ENCODE measurements at places on chromosomes 3 and 15.
A peak's percentile ranks its signal among the peaks of the same experiment; 100 is the strongest.

- peak; percentile 35 for DNase-seq
These were observed 528 bp downstream of the LPCAT4 start for GRCh38 chr15:34366271-34367065.

- no peak for DNase-seq
These were observed 7.3 kb downstream of the NGLY1 start for GRCh38 chr3:25775936-25776335.

DNA sequence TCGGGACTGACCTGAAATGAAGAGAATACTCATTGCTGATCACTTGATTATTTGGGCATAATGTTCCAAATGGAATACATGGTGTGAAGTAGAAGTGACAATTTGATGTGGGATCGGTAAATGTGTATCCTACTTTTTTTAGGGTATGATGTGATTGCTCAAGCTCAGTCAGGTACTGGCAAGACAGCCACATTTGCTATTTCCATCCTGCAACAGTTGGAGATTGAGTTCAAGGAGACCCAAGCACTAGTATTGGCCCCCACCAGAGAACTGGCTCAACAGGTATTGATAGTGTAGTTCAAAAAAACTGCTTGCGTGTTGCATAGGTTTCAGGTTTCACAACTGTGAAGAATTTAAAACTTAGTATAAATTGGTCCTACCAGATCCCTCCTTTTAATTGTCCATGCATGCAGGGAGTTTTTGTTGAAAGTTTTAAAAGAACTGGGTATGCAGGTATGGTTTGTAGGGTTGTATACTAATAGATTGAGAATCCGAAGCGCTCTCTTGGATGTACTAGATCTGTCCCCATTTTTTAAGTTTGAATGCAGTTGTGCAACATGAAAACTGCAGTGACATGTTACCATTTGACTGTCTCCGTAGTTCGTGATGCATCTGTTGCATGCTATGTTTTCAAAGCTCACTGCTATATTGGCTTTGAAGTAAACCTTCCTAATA lies 1.6 kb downstream of the EIF4A2 start:
- DNase-seq = no peak

GRCh38 chr3:126277629-126278378 lies 79.4 kb downstream of the KLF15 start:
- no peak for DNase-seq

DNA sequence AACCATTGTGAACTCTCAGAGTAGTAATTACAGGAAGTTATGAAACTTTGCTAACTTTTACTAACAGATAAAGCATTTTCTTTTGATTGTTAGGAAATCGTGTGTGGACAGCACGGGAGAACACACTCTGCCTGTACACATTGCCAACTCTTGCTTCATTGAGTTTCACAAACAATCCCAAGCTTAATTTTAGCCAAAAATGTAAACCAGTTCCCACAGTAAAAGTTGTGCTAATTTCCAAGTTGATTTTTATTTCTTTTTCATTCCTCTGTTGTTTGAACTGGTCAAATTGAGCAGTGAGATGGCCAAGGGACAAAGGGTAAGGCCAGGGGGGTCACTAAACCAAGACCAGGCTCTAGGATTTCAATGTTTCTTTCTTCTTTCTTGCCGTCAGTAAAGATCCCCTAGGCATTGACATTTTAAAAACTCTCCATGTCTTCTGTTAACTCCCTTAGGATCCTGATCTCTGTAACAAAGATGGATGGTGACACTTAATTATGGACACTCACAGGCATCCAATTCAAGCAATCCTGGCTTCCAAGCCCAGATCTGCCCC lies 414.9 kb downstream of the RBMS3 start:
- no peak for DNase-seq

- no peak for DNase-seq
These were observed 388.1 kb downstream of the TBC1D5 start for GRCh38 chr3:17354341-17354740.

DNA sequence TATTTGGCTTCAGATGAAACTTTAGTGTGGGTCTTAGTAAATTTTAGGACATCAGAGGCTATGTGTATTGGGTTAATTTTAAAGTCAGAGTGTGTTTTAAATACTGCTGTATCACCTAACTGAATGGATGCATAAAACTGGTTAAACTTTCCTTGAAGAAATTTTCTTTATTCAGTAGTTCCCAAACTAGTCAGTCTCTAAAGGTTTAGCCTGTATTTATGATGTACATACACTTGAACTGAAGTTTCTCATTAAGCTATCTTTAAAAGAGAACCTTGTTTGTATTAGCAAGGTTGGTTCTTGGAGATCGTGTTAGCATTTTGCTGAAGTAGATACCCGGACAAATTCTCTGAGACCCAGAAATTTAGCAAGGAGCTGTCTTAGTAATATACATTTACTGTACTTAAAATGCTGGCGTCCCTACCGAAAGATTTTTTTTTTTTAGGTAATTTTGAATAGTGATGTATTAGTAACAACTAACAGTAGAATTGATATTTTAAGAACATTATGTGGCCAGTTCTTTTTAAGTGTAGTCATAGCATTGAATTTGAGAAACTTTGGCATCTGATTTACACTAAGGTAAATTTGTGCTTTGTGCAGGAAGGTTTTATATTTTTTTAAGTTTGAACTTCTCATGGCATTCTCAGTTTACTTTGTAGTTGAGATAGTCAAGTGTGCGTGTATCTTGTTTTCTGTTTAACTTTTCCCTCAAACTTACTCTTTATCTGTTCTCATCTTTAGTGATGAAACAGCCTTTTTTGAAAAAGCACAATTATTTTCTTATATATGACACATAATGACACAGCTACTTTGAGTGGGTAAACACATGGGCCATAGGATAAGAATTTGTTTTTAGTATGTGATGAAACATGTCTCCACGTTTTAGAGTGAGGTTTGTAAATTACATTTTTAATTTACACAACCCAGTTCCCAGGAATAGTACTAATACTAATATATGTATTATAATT lies 2.9 kb downstream of the DIPK2A start:
- no peak for DNase-seq

- DNase-seq = no peak
These were observed 6.7 kb downstream of the CGNL1 start for GRCh38 chr15:57382969-57383368.

GRCh38 chr15:62026487-62027262 lies 33.6 kb downstream of the VPS13C start:
- no peak for DNase-seq

DNA sequence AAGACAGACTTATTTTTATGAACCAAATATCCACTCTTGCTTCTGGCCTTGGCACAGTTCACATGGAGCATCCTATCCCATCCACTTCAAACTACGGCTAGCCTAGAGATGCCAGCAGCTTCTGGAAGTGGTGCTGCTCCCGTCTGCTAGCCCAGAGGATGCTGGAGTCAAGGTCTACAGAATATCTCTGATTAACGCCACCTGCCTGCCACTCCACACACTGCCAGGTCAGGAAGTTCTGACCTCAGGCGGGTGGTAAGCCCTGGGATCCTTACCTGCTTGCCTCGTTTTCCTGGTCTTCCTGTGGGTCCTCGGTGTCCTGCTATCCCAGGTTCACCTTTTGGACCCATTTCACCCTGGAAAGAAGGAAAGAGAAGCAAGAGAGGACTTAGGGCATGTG lies 42.9 kb downstream of the EAF1 start:
- DNase-seq = no peak

- DNase-seq = no peak
These were observed 109.5 kb upstream of the OCA2 start for GRCh38 chr15:28208583-28208982.

GRCh38 chr3:15186101-15186476 lies 20.0 kb upstream of the CAPN7 start:
- DNase-seq = no peak

DNA sequence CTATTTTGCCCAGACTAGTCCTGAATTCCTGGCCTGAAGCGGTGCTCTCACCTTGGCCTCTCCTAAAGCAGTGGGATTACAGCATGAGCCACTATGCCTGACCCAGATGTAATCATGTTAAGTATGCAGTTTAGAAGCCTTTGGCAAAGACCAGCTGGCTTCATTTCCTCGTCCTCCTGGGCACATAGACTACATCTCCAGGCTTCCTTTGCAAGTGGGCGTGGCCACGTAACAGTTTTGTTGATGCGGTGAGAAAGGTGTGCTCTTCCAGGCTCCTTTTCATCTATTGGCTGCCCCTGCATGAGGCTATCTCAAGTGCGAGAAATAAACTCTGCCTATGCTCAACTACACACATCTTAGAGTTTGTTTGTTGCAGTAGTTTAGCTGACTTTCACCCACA lies 13.0 kb downstream of the SV2B start:
- DNase-seq = no peak

- no peak for DNase-seq
These were observed at the start of gene MAP3K13 for GRCh38 chr3:185362850-185363661. TSS of gene MAP3K13 (plus strand) at chr3:185363136. CDS start at chr3:185428582, 65,446 bp downstream.

- DNase-seq = no peak
These were observed 21.8 kb upstream of the POU1F1 start for GRCh38 chr3:87298111-87298718.

- DNase-seq = no peak
These were observed 15.0 kb downstream of the PTH1R start for GRCh38 chr3:46892285-46893145.

DNA sequence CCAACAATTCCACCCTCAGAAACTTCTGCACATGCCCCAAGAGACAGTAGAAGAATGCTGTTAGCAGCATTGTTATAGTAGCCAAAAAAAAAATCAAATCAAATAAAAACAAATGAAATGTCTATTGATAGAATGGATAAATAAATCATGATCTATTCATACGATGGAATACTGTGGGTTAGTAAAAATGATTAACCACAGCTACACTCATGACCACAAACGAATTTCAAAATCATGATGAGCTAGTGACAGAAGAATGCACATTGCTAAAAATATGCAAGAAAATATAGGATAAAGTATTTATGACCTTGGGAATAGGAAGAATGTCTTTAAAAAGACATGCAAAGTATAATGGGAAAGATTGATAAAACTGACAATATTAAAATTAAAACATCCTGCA lies 57.5 kb upstream of the ACAN start:
- no peak for DNase-seq

DNA sequence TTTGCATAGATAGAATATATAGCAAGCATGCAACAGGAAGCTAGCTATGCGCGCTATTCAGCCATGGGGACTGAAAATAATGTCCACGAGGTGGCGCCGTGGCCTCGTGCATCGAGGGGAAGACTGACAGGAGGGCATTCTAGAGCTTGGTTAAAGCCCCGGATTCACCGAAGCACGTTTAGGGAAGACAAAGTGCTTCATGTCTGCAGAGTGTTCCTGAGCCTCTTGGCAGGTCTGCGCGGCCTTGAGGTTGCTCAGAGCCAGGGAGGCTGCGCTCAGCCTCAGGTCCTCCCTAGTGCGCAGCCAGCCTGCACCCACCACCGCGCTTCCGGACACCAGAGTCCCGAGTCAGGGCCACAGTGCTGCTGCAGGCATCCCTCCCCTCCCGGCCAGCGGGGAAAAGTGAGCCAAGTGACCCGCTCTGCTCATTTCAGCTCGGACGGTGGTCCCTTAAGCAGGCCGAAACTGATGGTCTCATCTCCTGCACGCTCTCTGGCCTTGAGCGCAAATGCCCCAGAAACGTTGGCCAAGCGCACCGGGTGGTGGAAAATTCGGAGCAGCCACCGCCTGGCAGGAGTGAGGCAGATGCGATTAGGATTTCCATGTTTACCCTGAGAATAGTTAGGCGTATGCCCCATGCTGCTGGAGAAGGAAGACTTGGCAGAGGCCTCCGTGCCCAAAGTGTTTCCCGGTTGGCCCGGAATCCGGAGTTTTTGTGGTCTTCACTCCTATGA lies 24.8 kb downstream of the GABRA5 start:
- DNase-seq = no peak

- no peak for DNase-seq
These were observed 1546.5 kb downstream of the OTOL1 start for GRCh38 chr3:163043074-163043473.

DNA sequence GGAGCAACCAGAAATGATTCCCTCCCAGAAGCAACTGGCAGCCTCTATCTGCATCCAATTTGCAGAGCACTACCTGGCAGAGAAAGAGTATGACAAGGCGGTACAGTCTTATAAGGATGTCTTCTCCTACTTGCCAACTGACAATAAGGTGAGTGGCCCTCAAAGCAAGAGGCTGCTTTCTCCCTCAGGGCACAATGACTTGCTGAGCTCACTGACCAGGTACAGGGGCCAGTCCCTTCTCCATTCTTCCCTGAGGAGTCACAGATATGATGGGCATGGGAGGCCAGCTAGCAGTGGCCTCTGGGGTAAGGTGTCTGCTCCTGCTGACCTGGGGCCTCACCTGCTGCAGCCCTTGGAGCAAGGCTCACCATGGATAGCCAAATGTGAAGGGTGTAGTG lies 20.3 kb downstream of the CSRNP1 start:
- no peak for DNase-seq

GRCh38 chr3:80233576-80233975 lies 465.8 kb upstream of the ROBO1 start:
- no peak for DNase-seq

DNA sequence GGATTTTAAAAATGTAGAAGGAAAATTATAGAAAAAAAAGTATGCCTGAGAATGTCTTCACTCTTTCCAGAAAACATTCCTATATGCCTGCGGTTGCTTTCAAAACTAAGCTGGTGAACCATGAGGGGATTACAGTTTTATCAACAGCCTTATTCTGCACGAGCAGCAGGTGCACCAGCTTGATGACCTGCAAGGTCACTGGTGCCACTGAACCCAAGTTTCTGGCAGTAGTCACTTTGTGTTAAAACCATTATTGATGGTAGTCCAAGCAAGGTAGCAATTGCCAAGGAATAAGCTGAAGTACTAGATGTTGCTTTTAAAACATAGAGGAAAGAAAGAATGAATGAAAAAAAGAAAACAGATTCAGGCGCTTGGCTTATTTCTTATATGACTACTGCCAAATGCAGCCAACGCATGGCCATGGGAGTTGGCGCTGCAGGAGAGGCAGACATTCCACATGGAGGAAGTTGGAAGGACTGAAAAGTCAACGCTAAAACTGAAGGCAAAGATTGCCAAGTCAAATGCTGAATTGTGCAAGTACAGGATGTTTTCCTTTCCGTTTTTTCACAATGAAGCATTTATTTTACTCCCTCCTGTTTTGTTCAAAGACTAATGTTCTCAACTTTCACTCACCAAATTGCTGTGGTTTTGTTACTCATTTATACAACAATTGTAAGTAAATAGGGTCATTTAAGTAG lies 601.4 kb downstream of the CADM2 start:
- no peak for DNase-seq

DNA sequence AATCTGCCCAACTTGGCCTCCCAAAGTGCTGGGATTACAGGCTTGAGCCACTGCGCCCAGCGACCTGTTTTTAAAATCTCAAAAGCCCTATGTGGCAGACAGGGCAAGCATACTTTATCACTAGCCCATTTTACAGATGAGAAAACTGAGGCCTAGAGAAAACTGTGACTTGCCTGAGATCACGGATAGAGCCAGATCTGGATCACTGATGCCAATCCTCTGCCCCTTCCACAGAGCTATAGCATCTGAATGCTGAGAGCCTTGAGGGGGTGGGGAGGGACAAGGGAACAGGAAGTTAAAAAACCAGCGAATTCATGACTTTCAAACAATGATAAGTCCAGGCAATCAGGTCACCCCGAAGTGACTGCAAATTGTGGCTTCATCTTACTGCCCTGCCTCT lies 7.3 kb downstream of the ANKRD63 start:
- no peak for DNase-seq

GRCh38 chr15:39040861-39041260 lies 476.2 kb upstream of the RASGRP1 start:
- no peak for DNase-seq

GRCh38 chr15:72538931-72539330 lies 64.8 kb downstream of the ARIH1 start:
- DNase-seq = no peak

- no peak for DNase-seq
These were observed 95.5 kb upstream of the PRR23E start for GRCh38 chr3:127097481-127097880.

- no peak for DNase-seq
These were observed 32.5 kb downstream of the NAALADL2 start for GRCh38 chr3:174891524-174892203.

- no peak for DNase-seq
These were observed 245.3 kb downstream of the OCA2 start for GRCh38 chr15:27853624-27854455.

Data from activated T-helper 9 cell treated with anti-CD3 and anti-CD28 coated beads, Interleukin-2, amount 50 U/mL, for 16 hours (primary cell).